ENCODE measurements at places on chromosomes 2 and 18. TPM values are rescaled to one million over a fixed set of nuclear protein-coding genes. Genes with fewer than 3 reads are reported as not detected.

GRCh38 chr18:28175930-28176697, 816 bp downstream of the CDH2 start:
- DNase-seq, result peak; percentile 1

- peak; percentile 31 for DNase-seq
These were observed 3.9 kb downstream of the ANKRD44 start for GRCh38 chr2:197306696-197307040.

The GNLY gene
- total RNA-seq, result 1.5 TPM

DNA sequence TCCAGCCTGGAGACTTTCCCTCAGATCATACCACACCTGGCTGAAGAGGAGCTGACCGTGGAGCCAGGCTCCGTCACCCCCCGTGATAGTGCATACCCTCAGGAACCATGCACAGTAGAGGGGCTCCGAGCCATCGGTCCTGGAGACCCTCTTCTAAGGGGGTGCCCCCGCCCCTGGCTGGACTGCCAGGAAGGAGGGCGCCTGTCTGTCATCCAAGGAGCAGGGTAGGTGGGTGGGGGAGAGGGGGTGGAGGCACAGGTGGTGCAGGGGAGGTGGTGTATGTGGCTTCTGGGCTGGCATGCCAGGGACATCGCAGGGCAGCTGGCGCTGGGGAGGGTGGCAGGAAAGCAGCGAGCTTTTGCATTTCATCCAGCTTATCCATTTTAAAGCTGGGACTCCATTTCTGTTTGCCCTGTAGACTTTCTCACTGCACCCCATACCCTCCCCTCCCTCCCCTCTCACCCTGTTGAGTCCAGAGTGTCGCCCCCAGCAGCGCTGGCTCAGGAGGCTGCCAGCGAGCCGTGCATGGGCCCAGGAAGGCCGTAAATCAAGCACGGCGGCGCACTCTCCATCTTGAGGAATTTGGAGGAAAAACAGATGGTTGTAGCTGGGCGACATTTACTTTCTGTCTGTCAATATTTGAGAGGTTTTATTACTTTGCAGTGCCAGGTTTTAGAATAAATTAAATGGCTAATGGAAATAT, 56.2 kb upstream of the HS6ST1 start:
- DNase-seq, result no peak

The CFAP53 gene
- total RNA-seq, result 0.54 TPM

- DNase-seq, result no peak
These were observed 8.8 kb upstream of the POMC start for GRCh38 chr2:25177211-25177611.

GRCh38 chr2:145184741-145185651, 665.1 kb upstream of the ZEB2 start:
- DNase-seq, result no peak

- DNase-seq, result no peak
These were observed 697.5 kb upstream of the RAB6C start for GRCh38 chr2:129281791-129282530.

GRCh38 chr2:147420517-147420916, 424.3 kb upstream of the ACVR2A start:
- no peak for DNase-seq

The UCN gene
- 1.6 TPM for total RNA-seq

DNA sequence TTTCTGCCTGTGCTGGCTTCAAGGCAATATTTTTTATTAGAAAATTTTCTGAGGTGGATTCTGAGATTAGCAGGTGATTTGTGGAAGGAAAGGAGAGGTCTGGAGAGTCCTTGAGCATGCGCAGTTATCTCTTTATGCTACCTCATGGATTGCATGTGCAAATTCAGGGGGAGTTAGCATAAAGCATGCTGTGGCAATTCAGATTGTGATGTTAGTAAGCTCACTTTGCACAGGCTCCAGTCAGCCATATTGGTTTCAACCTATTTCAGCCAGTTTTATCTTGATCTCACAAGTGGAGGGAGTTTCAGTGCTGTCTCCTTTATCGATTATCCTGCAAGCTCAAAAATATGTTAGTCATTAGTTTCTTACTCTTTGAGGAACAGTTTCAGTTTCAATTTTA, 2012.3 kb upstream of the PIK3C3 start:
- no peak for DNase-seq

- no peak for DNase-seq
These were observed 26.0 kb downstream of the SOS1 start for GRCh38 chr2:39094717-39095363.

The MAB21L4 gene
- not detected for total RNA-seq

The ZNF516 gene
- 6.5 TPM for total RNA-seq

The HOXD3 gene
- not detected for total RNA-seq

Measured in activated naive CD8-positive, alpha-beta T cell treated with anti-CD3 and anti-CD28 coated beads for 36 hours (primary cell).